Osteoblast (primary cell): ENCODE measurements at places on chromosomes 7 and 10.

- peak; percentile 15 for DNase-seq
Observed at GRCh38 chr10:15166325-15166724, 2.2 kb downstream of the NMT2 start.

GRCh38 chr7:54980521-54980920, 38.3 kb upstream of the EGFR start:
- DNase-seq, result no peak

- no peak for DNase-seq
Observed at GRCh38 chr10:56469482-56469881, 108.4 kb upstream of the ZWINT start.

DNA sequence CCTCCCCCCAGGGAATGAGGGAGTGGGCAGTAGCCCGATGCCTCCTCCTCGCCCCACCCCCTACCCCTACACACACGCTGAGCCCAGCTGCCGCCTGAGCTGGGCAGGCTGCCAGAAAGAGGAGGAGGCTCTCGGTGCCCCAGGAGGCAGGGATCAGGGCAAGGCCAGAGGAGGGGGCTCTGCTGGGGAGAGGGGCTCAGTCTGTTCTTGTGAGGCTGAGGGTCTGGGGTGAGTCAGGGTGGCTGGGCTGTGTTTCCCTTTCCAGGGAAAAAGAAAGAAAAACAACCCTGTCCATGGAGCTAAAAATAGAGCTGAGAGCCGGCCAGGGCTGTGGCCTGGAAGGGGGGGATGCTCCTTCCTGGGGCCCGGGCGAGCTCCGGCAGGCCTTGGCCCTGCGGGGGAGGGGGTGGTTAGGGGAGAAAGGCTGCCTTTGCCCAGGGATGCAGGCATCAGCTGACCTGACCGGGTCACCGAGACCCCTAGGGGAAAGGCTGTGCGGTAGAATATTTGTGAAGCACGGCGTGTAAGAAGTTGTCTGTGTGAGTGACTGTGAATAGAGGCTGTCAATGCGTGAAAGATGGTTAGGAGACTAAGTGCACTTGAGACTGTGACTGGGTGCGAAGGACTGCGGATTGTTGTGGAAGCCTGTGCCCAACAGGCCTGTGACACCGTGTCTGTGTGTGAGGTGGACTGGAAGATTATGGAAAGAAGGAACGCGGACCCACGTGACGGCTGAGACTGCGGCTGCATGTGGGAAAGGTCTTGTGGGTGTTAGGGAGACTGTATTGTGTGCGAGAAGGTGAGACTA, 1.2 kb upstream of the LZTS2 start:
- peak; percentile 100 for DNase-seq

DNA sequence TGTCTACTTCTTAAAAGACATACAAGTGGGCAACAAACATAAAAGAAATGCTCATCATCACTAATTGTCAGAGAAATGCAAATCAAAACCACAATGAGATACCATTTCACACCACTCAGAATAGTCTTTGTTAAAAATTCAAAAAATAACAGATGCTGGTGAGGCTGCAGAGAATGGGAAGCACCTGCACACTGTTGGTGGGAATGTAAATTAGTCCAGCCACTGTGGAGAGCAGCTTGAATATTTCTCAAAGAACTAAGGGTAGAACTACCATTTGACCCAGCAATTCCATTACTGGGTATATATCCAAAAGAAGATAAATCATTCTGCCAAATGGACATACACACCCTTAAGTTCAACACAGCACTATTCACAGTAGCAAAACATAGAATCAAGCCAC, 61.8 kb upstream of the STEAP1 start:
- no peak for DNase-seq

GRCh38 chr10:10967581-10968256, 50.0 kb upstream of the CELF2 start:
- DNase-seq, result no peak

DNA sequence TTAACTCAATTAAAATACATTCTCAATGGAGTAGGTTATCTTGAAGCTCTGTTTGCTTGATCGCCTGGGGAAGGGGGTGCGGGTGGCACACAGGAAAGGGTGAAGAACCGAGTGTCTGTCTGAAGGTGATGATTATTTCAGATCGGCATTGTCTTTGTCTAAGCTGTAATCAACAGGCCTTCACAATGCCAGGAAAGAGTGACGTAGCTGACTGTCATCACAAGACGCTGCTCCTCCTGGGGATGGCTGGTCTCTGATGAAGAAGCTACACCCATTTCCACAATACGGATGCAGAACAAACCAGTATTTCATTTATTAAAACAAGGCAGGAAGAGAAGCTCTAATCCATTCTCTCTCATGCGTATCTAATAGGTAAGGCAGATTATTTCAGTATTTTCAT, 19.4 kb downstream of the JCAD start:
- no peak for DNase-seq

- no peak for DNase-seq
Observed at GRCh38 chr7:36224934-36225858, 72.1 kb downstream of the EEPD1 start.

DNA sequence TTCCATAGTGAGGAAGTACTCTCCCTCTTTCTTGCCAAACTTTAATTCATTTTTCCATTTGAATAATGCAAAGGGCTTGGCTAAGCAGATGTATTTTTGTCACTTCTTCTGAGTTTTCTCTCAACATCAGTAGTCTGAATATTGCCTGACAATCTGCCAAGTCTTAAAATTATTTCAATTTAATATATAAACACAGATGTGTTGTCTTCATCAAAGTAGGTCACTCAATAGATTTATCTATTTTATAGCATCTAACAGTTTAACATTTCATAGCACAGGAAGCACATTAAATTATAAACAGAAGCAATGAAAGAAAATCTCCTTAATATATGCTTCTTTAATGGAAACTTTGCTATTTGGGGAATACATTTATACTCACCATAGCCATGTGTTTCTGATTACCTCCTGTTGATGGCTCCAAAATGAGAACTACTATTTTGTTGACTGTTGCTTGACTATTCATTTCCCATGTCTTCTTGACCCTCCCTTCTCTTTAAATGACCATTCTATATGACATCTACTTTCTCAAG, 4.5 kb downstream of the CPED1 start:
- DNase-seq, result no peak

DNA sequence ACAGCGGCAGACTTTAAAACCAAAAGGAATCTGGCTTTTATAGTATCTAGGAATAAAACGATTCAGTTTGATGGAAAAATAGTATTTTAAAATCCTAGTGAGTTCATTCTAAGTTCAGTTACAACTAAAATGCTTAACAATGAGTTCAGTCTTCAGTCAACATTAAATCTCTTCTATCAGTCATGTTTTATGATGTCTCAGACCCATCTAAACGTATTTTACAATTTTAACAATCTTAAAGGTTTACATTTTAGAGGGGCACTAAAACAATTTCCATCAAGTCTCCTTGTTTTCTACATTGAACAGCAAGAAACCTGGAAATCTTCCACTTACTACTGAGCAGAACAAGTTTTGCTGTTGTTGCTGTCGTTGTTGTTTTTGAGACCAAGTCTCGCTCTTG, 10.0 kb downstream of the SVOPL start:
- DNase-seq, result no peak

- peak; percentile 100 for DNase-seq
Observed at GRCh38 chr10:79242620-79243152, 104.6 kb upstream of the PPIF start.

DNA sequence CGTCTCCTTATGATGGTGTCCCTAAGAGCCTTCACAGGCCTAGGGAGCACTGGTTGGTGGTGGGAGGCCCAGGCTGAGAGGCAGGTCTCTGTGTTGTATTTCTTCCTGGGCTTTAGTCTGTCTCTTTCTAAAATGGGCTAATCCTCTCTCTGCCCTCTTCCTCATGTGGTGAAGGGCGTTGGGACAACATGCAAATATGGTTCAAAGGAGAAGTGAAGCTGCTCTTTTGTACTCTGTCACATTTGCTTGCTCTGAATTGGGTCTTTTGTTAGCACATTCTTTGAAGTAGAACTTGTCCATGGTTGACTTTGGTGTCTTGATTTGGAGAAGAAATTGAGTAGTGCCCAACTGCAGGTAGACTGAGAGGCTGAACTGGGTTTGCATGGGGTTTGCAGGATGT, 814 bp downstream of the HK1 start:
- no peak for DNase-seq

DNA sequence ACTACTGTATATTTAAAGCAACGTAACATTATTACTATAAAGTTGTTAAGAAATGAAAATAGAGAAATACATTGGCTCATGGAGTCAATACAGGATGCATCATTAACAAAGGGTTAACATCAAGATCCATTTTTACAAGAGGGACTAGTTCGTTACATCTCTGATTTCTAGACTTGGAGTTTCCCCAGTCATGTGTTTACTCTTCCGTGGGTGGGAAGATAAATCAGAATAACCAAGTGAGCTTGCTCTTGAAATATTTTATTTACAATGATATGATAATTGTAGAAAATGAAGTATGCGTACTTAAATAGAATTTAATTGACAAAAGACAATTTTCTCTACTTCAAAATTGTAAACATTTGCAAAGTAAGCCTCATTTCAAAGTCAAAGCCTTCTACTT, 1.0 kb upstream of the PRKAR2B start:
- no peak for DNase-seq

- no peak for DNase-seq
Observed at GRCh38 chr10:4066581-4067390, 281.8 kb upstream of the KLF6 start.

- DNase-seq, result no peak
Observed at GRCh38 chr7:156168434-156168833, 356.2 kb upstream of the SHH start.

DNA sequence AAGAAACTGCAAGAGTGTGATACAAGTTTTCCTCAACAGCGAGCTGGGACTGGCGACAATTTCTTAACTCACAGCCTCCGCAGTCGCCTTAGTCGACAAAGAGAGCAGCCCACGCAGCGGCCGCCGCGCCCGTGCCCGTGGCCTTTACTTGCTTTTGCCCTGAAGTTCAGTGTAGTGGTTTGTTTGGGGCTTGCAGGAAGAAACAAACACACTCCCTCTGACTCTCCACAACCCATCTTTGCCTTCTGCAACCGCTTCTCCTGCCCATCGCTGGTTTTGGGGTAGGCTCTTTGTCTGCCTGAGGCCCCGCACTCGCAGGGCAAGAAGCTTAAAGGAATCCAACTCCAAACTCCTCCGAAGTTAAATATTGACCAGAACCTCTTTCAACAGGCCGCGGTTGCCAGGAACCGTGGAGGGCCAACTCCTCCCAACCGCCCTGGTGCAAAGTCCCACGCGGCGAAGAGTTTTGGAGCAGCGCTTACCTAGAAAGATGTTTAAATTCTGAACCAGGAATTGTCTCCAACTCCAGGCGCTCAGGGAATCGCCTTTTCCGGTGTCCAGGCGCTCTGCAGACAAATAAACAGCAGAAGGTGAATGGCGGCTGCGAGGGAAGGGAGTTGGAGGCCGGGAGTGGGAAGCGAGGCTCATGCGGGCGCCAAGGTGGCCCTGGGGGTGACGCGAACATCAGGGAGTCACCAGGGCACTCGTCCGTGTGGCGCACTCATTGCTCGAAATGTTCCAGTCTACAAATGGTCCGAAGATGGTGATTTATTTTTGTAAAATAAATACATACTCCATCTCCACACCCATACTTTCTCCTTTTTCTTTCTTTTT, 8.3 kb downstream of the HOXA4 start:
- peak; percentile 3 for DNase-seq

DNA sequence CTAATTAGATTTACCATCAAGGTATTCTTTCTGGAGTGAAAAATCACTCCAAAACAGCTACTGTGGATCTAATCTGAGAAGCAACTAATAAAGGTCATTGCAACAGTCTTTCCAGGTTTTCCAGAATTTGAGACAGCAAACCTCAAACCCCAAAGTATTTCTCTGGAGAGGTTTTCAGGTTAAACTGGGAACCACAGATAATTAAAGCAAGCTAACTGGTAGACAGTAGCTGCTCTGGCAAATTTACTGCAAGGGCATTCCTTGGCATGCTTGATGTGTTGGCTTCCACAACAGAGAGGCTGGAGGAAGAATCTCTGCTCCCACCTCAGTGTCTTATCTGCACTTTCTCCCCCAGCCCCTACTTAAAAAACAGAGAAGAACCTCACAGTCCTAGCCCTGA, 140.0 kb upstream of the NRBF2 start:
- DNase-seq, result no peak

GRCh38 chr10:18340496-18341051, 200.3 kb downstream of the CACNB2 start:
- DNase-seq, result peak; percentile 71

GRCh38 chr7:94301024-94301586, 93.6 kb upstream of the COL1A2 start:
- peak; percentile 57 for DNase-seq

DNA sequence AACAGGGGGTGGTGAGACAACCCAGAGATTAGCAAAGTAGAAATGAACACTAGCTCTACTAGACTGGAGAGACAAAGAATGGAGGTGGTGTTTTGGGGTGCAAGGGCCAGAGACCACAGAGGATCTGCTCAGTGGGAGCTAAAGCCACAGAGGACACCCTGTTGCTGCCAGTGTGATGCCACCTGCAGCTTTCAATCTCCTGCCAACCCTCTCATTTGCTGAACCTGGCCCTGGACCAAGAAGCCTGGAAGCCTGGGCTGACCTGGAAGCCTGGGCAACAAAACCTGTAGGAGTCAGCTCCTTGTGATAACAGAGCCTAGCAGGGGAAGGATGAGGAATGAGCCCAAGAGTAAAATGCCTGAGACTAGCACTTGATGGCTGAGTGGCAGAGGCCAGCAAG, 81.1 kb upstream of the ADO start:
- DNase-seq, result no peak

- DNase-seq, result peak; percentile 77
Observed at GRCh38 chr7:4715410-4715776, 33.3 kb downstream of the FOXK1 start.

DNA sequence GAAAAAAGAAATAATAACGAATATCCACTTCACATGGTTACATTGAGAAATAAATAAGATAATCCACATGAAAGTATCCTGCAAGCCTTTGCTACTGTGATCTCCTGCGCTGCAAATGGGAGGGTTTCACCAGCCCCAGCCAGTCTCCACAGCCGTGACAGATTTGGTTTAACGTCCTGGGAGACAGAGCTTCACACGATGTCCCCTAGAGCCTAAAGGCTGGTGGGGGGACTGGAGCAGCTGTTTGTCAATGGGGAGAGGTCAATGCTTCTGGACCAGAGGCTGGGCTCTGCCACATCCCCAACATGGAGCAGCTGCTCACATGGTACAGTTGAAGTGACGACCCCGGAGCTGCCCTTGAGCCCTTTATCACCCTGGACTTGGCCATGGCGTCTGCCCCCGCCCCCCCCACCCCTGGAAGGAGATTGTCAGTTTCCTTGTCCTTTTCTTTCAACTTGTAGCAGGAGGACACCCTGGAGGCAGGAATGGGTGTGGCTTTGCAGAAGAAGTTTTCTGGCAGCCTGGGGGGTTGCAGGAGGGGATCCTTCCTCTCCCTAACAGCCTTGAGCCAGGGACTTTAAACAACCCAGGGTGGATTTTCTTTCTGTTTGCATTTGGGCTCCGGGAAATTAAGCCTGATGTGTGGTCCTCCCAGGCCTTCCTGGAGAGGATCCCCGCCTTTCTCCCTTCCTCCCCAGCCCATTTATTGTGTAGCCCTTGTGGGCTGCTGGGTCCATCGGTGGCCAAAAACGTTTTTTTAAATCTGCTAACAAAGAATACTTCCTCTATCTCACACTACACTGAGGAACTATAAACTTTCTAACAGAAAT, 37.0 kb upstream of the MXI1 start:
- DNase-seq, result no peak
